ENCODE measurements at places on chromosomes 6 and 20.

GRCh38 chr6:165183496-165184140, 125.8 kb downstream of the C6orf118 start:
- no peak for DNase-seq

- DNase-seq, result no peak
Observed at GRCh38 chr6:117550078-117550600, 52.2 kb downstream of the GOPC start.

GRCh38 chr6:42269553-42269952, 51.9 kb upstream of the MRPS10 start:
- no peak for DNase-seq

DNA sequence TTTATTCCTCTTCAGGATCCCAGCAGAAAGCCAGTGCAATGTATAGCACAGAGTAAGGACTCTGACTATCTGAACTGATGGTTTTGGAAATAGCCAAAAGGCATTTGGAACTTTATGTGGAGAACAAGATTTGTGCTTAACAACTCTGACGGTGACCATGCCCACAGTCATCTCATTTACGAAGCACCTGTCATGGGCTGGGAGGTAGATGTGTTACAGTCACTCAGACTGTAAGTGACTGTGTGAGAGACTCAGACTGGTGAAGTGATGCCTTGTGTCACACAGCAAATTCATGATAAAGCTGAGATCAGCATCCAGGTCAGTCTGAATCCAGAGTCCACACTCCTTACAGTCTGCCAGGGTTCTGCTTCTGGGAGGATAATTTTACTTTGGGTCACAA, 23.9 kb upstream of the FAM83C start:
- peak; percentile 41 for DNase-seq

DNA sequence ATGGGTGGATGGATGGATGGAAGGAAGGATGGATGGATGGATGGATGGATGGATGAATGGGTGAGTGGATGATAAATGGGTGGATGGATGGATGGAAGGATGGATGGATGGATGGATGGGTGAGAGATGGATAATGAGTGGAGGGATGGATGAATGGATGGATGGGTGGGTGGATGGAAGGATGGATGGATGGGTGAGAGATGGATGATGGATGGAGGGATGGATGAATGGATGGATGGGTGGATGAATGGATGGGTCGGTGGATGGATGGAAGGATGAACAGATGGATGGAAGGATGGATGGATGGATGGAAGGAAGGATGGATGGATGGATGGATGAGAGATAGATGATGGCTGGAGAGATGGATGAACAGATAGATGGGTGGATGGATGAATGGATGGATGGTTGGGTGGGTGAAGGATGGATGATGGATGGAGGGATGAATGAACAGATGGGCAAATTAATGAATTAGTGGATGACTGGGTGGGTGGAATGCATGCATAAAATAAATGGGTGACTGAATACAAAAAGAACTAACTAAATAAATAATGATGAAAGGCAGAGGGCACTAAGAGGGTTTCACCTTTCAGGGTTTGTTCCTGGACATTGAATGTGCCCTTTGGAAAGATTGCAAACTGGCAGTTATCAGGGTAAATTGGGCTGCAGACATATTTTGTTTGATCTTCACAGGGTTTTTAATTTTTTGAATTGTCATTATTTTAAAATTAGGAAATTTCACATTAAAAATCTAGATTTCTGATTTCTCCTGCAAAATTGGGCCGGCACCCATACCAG, 50.9 kb upstream of the PTPN1 start:
- DNase-seq, result no peak

DNA sequence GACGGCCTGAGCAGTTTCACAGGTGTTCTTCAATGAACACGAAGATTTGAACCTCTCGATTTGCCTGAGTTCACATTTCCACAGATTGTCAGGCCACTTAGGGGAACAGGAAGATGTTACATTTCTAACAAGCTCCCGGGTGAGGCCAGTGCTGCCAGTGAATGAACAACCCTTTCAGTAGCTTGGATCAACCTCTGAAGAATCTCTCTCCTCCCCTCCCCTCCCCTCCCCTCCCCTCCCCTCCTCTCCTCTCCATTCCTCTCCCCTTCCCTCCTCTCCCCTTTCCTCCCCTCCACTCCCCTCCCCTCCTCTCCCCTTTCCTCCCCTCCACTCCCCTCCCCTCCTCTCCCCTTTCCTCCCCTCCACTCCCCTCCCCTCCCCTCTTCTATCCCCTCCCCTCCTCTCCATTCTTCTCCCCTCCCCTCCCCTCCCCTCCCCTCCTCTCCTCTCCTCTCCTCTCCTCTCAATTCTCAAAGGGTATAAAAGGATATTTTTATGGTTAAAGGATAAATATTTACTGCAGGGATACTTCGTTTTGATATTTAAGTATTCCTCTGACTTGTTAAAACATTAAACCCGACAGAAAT, 114.1 kb upstream of the INSM1 start:
- DNase-seq, result no peak

DNA sequence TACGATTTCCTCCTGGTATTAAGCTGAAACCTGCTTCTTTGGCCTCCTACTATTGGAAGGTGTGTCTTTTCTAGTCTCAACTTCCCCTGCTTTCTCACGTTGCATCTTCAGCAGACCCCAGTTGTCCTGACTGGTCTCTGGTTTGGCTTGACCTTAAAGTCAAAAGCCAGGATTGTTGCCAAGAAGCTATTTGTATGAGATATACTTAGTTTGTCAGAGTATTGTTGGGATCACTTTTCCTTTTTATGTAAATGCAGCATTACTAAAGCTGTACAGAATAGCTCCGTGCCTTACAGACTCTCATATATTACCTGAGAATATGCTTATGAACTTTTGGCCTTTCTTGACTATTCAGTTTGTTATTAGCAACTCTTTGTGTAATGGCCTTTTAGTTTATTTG, 61.1 kb downstream of the TSPYL4 start:
- no peak for DNase-seq

DNA sequence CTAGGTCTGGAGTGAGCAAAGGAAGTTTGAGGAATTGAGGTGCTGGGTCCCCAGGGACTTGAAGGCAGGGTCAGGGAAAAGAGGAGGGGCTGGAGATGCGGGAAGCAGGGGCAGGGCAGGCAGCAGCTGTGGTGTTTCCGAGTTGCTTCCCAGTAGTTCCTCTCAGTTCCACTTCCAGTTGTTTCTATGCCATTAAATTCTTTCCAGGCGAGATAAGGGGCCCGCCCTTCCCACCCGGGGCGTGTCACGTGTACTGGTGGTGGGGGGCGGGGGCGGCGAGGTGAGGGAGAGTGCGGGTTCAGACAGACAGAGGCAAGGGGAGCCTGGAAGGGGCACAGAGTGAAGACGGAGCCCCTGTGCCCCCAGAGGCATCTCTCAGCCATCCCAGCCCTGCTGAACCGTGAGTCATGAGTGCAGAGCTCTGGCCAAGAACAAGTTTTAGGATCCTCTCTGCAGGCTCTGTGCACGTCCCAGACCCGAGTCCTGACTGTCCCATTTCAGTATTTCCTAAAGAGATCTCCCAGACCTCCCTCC, 977 bp downstream of the TNXB start:
- no peak for DNase-seq

DNA sequence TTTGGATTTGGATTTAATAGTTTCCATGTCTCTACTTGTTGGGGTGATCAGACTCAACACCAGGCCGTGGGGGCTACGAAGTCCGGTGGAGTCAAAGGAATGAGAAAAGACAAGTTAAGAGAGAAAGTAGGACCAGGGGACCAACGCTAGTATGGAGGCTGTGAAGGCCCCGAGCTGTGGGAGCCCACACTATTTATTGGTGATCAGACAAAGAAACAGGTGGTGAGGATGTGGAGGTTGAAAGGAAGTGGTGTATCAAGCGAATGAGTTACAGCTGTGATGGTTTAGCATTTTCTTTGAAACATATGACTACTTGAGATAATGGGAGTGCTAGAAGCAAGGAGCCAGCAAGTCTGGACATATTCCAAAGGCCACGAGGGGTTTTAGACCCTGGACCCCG, 62.4 kb downstream of the AKAP7 start:
- no peak for DNase-seq

- no peak for DNase-seq
Observed at GRCh38 chr20:59325142-59325523, 24.7 kb downstream of the EDN3 start.

DNA sequence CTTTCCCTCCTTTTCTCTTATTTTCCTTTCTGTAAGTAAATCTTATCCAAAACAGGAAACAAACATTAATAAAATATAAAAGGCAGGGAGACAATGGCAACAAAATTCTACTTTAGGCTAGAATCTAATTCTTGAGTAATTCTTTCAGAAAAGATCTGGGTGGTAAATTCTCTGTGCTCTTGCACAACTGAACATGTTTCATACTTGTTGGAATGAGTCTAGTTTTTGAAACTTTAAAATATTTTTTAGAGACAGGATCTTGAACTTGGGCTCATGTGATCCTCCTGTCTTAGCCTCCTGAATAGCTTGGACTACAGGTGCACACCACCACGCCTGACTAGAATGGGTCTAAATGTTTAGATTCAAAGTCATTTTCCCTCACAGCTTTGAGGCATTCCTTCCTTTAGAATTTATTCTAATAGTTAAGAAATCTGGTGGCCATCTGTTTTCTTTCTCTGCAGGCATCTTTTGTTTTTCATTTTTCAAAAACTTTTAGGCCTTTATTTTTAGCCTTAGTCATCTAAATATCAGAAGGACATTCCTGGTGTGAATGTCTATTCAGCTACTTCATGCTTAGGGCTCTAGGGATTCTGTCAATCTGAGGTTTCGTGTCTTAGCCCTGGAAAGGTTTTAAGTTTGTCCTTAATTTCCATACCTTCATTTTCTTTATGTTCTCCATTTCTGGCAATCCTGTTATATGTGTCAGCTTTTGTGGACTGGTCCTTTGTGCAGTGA, 76.5 kb downstream of the CDKAL1 start:
- DNase-seq, result no peak

GRCh38 chr6:54722328-54722727, 124.2 kb upstream of the FAM83B start:
- peak; percentile 24 for DNase-seq

DNA sequence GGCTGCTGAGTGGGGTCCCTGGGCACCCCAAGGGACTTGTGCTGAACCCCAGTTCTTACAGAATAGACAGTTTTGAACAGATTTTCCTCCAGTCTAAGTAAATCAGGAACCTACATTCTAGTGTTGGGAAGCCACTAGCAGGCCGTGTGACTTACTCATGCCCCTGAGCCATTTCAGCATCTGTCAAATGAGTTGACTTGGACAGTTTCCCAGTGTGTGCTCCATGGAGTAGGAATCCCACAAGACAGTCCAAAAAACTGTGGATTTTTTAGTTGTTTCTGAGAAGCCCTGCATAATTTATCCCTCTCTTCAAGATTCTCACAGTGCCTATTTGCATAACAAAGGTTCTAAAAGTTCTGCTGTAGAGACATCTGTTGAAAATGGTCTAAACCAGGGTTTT, 2.1 kb downstream of the GABRR2 start:
- peak; percentile 51 for DNase-seq

DNA sequence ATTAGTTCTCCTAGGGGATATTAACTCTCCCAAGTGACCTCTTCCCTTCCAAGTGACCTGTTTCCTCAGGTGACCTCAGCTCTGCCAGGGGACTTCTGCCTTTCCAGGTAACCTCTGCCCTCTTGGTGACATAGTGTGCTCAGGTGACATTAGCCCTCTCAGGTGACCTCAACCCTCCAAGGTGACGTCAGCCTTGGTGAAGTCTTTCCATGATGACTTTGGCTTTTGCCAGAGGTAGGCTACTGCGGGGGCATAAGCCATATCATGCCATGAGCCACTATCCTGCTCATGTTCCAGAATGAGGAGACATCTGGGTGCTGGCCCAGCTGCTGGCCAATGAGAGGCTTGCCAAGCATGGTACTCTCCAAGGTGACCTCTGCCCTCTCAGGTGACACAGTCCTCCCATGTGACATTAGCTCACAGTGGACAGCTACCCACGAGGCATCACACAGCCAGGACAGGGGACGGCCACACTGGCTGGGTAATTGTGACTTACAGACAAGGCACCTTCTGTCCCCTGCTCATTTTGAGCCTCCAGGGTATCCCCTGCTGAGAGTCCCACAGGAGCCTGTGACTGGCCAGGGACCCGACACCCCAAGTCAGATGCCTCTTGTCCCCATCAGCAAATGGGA, 31.1 kb downstream of the UBD start:
- DNase-seq, result no peak

DNA sequence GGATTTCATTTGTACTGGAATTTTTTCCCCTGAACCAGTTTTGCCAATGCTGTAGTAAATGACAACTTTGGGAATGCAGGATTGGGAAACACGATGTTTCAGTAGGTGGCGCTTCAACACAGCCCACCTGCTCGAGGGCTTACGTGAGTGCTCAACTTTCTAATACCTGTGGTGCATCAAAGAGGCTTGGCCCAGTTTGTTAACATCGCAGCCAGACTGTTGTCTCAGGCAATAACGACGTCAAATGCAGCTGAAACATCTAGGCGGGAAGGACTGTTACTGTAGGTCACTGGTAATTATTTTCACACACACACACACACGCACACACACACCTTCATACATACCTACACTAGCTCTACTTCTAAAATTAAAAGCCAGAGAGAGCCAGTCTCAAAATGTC, 815.5 kb upstream of the SLC35B3 start:
- peak; percentile 66 for DNase-seq

GRCh38 chr6:144597511-144597910, 312.4 kb downstream of the UTRN start:
- DNase-seq, result no peak

- no peak for DNase-seq
Observed at GRCh38 chr20:51135926-51136715, 113.2 kb upstream of the KCNG1 start.

DNA sequence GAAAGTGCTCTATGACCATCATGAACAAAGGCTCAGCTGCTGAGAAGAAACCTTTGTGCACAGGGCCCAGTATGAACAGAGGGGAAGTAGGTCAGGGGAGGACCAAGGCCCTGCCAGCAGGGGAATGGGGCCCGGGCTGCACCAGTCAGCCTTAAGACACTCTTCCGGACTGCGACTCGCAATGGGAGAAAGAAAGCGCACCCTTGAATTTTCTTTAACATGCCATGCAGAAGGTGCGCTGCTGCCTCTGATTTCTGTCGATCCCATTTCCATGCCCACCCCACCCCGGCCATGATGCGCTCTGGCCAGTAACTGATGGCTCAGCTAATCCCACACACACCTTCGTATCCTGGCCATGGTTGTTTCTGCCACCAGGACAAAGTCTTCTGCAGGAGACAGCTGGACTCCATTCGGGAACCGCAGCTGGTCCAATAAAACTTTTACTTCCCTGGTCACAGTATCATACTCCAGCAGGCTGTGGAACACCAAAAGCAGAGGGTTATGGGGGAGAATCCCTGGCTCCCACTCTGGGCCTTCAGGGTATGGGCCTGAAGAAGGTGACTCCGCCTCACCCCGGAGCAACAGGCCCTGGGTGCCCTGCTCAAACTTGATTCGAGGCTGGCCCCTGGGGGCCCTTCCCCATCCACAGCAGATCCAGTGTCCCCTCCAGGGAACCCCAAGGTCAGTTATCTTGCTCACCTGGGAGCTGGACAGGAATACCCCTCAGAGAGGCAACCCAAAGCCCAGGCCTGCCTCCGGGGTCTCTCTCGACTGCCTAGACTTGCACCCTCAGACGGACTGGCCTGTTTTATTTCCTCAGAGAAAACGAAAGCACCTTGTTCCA, 20.3 kb downstream of the CST7 start:
- DNase-seq, result no peak

GRCh38 chr6:36856277-36856676, 17.0 kb upstream of the CPNE5 start:
- peak; percentile 21 for DNase-seq

GRCh38 chr6:154506582-154506981, 3.9 kb downstream of the CNKSR3 start:
- DNase-seq, result no peak

All from kidney tubule cell (primary cell).